Liver (tissue), 10 donors: ENCODE measurements at places on chromosomes 7 and 10. TPM values are rescaled to one million over a fixed set of nuclear protein-coding genes. Genes with fewer than 3 reads are reported as not detected.

DNA sequence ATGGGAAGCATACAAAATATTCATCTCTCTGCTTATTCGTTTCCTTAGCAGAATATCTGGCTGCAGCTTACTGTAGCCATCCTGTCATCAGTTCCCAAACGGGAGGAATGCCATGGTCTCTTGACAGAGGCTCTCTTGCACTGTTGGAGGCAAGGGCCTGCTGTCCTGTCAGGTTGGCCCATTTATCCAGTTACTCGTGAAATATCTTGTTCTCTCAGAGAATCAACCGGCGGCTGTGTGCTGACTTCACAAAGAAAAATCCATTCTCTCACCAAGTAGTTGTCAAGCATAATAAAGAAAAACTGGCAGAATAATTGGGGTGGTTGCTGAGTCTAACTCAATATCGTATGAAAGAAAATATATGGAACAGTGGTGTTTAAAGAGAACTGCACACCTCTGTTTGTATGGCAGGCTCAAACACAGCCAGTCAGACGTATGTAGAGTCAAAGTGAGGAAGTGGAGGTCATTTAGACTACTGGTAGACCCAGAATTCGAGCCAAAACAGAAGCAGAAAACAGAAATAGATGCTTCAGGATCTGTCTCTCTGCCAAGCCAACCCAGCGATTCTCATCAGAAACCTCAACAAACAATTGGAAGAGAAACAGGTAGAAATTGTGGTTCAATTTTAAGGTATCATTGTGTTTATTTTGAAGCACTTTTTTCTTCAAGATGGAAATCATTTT is 349.2 kb upstream of the PRKCQ start:
- H3K36me3 ChIP-seq, result no peaks in the 10 kb centered on the region
- H3K27ac ChIP-seq, result no peak overlapping the region
- DNase-seq, result no peak

Gene CCDC71L
- 16.6 TPM for total RNA-seq

DNA sequence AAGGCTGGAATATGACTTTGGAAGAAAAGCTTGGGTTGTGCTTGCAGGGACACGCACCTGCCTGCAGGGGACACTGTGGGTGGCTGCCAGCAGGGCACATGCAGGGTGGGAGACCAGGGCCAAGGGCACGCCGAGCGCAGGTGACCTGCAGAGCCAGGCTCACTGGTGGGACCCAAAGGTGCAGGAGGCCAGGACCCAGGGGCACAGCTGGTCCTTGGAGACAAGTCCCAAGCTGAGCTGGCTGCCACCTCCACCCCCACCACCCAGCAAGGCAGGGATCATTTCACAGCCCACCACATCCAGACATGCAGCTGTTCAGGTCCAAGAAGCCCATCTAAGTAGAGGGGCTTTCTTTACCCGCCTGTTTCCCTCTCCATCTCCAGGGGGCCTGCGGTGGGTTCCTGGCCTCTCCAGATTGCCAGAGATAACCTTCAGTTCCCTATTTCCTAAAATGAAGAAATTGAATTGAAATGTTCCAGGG is 13.8 kb upstream of the CLIP2 start:
- no peak overlapping the region for H3K4me3 ChIP-seq
- H3K36me3 ChIP-seq, result no peaks in the 10 kb centered on the region
- no peaks in the 10 kb centered on the region for H3K4me1 ChIP-seq
- H3K27me3 ChIP-seq, result no peaks in the 10 kb centered on the region
- no peak for DNase-seq

Gene GARIN1A
- total RNA-seq, result 0.19 TPM

GRCh38 chr10:70621503-70622078 is 19.1 kb upstream of the PRF1 start:
- H3K4me1 ChIP-seq, result no peaks in the 10 kb centered on the region
- H3K27ac ChIP-seq, result no peak overlapping the region
- no peak for DNase-seq
- no peak overlapping the region for H3K4me3 ChIP-seq
- H3K36me3 ChIP-seq, result no peaks in the 10 kb centered on the region

DNA sequence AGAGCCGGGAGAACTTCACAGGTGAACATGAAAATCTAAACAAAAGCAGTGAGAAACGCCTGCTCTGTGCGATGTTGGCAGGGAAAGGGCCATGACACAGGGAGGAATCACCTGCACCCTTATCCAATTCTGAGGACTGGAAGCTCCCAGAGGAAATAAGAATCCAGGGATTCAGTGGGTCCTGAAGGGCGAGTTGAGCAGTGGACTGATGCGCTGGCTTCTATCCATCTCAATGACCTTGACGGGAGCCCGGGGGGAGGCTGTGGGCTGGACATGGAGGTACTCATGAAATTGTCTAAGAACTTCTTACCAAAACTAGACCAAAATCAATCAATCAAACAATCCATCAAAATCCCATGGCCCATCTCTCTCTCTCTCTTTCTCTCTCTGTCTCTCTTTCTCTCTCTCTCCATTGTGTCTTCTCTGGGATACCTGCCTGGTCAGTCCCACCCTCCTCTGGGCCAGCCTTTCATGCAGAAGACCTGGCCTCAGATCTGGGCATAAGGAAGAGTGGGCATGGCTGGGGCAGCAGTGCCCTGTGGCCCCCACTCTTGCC is 7.2 kb downstream of the CPXM2 start:
- H3K36me3 ChIP-seq, result no peaks in the 10 kb centered on the region
- H3K27ac ChIP-seq, result no peak overlapping the region
- no peak overlapping the region for H3K4me3 ChIP-seq
- no peak for DNase-seq

Gene SLC39A12
- 0.05 TPM for total RNA-seq

Gene FOXP2
- 7.4 TPM for total RNA-seq

DNA sequence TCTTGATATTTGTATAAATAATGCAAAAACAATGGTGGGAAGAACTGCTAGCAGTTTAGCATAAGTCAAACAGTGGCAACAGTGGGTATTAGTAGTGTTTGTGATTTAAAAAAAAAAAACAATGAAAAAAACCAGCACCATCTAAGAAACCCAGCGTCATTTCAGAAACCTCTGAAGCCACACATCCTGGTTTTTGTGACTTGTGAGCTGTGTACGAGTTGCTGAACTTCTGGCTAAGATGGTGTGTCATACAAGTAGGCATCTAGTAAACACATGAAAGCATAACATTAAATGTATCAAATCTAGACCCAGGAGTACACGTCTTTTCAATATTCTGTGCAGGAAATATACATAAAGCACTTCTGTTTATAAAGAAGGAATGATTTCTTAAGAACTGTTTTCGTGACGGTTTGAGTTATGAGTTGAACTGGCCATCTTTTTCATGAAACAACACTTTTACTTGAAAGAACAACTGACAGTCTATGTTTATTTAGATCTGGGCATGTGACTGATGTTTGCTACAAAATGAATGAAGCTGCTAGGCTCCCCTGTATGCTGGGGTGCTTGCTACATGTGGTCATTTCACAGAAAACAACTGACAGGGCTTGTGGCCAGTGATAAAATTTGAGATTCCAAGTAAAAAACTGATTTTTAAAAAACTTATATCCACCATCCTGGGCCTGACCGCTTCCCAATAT is 143.5 kb downstream of the PIP4K2A start:
- no peak overlapping the region for H3K27ac ChIP-seq
- DNase-seq, result no peak
- H3K4me1 ChIP-seq, result no peaks in the 10 kb centered on the region
- H3K4me3 ChIP-seq, result no peak overlapping the region
- no peaks in the 10 kb centered on the region for H3K27me3 ChIP-seq
- peaks cover 9% of the 10 kb centered on the region for H3K36me3 ChIP-seq

Gene RNF133
- 2.8 TPM for total RNA-seq

GRCh38 chr10:74022926-74023629 is 25.2 kb downstream of the VCL start:
- peaks cover 20% of the 10 kb centered on the region for H3K4me1 ChIP-seq
- H3K27ac ChIP-seq, result no peak overlapping the region
- no peaks in the 10 kb centered on the region for H3K36me3 ChIP-seq
- H3K4me3 ChIP-seq, result no peak overlapping the region
- H3K27me3 ChIP-seq, result no peaks in the 10 kb centered on the region
- no peak for DNase-seq

- H3K4me1 ChIP-seq, result no peaks in the 10 kb centered on the region
- DNase-seq, result no peak
- no peaks in the 10 kb centered on the region for H3K36me3 ChIP-seq
- H3K4me3 ChIP-seq, result no peak overlapping the region
Observed at GRCh38 chr7:1361756-1362125, 97.5 kb downstream of the MICALL2 start.

- H3K4me1 ChIP-seq, result no peaks in the 10 kb centered on the region
Observed at GRCh38 chr7:23372611-23373010, 73.5 kb downstream of the MALSU1 start.

Gene NXPH1
- total RNA-seq, result not detected

GRCh38 chr7:149811221-149811620 is 27.0 kb upstream of the ZNF862 start:
- no peak overlapping the region for H3K27ac ChIP-seq
- H3K27me3 ChIP-seq, result no peaks in the 10 kb centered on the region
- H3K4me3 ChIP-seq, result no peak overlapping the region
- H3K36me3 ChIP-seq, result no peaks in the 10 kb centered on the region

Gene NAT16
- total RNA-seq, result not detected

- H3K27me3 ChIP-seq, result no peaks in the 10 kb centered on the region
- H3K4me1 ChIP-seq, result peaks cover 9% of the 10 kb centered on the region
- H3K36me3 ChIP-seq, result peaks cover 10% of the 10 kb centered on the region
- DNase-seq, result no peak
- no peak overlapping the region for H3K27ac ChIP-seq
Observed at GRCh38 chr7:121276313-121276712, 52.5 kb upstream of the WNT16 start.

GRCh38 chr7:89661876-89662275 is 492.4 kb upstream of the STEAP1 start:
- DNase-seq, result no peak
- H3K36me3 ChIP-seq, result no peaks in the 10 kb centered on the region
- no peak overlapping the region for H3K4me3 ChIP-seq

DNA sequence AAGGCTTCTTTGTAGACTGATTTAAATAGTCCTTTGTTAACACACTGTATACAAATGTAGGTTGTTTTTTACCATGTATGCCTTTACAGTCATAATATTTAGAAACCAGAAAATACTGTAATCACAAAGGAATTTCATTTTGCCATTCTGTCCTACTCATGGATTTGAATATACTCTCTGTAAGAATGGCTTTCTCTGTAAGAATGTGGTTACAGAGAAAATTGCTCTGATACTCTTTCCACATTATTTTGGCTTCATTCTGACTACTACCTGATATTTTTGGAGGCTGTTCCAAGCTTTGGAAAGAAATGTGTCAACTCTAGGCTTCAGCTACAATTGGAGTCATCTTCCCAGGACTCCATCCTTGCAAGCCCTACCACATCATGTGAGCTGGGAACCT is 23.5 kb downstream of the CH25H start:
- no peak overlapping the region for H3K4me3 ChIP-seq
- H3K36me3 ChIP-seq, result no peaks in the 10 kb centered on the region
- no peaks in the 10 kb centered on the region for H3K4me1 ChIP-seq
- H3K27me3 ChIP-seq, result no peaks in the 10 kb centered on the region

GRCh38 chr10:129272176-129272575 is 194.9 kb upstream of the MGMT start:
- no peaks in the 10 kb centered on the region for H3K4me1 ChIP-seq
- no peak overlapping the region for H3K27ac ChIP-seq
- no peak overlapping the region for H3K4me3 ChIP-seq
- no peaks in the 10 kb centered on the region for H3K27me3 ChIP-seq
- DNase-seq, result no peak
- no peaks in the 10 kb centered on the region for H3K36me3 ChIP-seq

- H3K27me3 ChIP-seq, result no peaks in the 10 kb centered on the region
- no peaks in the 10 kb centered on the region for H3K4me1 ChIP-seq
- no peak overlapping the region for H3K4me3 ChIP-seq
- no peaks in the 10 kb centered on the region for H3K36me3 ChIP-seq
Observed at GRCh38 chr10:60135020-60135419, 228.7 kb upstream of the CCDC6 start.
